AG10803 (cell line): ENCODE measurements at places on chromosomes 11 and 22.

DNA sequence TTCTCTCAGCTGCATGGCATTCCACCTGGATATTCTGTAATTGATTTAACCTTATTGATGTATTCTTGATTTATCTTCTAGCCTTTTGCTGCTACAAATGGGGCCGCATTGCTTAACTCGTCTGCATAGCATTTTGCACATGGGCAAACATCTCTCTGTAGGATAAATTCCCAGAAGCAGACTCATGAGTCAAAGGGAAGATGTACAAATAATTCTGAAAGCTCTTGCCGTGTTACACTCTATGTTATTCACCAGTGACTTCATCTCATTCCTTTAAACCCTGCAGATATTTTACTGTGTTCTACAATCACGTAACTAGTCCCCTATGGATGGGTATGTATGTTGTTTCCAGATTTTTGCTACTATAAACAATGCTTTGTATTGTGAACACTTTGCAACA lies 112.7 kb downstream of the SEZ6L start:
- no peak for DNase-seq

DNA sequence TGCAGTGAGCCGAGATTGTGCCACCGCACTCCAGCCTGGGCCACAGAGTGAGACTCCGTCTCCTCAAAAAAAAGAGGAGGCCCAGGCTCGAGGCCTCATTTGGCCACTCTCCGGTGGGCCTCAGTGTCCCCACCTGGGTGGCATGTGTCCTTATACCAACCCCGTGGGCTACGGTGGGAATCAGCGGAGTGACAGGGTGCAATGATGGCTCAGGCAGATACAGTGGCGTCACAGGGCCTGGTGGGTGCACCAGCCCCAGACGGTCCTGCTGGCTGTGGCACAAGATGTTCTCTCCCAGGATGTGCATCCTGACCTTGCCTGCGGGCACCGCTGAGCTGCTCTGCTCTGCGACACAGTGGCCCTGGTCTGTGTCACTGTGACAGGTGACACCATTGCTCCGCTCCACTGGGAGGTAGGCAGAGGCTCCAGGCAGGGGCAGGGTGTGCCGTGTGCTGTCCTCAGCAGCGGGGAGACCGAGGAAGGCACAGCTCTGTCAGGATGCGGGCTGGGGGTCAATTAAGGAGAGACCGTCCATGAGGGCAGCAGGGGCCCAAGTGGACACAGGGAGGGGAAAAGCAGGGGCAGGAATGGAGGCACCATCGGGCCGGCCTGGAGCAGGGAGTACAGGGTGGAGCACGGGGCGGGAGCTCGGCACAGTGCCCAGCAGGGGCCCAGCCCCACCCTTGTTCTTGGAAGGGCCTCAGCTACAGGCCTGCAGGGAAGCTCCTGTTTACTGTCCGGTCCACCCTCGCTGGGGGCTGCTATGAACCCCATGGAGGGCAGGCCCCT lies 21.7 kb upstream of the TH start:
- no peak for DNase-seq

DNA sequence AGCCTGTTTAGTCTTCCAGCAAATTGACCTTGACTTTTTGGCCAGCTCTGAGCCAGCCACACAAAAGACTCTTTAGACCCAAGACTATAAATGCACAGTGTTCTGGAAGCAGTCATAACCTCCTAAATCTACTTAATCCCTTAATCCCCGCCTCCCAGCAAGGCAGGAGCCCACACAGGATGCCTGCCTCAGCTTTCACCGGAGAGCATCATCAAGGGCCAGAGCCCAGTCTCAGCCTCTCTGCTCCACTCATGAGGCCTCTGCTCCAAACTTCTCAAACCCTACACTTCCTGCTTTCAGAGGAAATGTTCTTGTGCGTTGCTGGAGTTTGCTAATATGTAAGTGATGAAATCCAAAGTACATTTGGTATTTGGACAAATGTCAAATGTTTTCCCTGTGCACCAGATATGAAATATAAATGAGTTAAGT lies 57.9 kb upstream of the FSHB start:
- no peak for DNase-seq

DNA sequence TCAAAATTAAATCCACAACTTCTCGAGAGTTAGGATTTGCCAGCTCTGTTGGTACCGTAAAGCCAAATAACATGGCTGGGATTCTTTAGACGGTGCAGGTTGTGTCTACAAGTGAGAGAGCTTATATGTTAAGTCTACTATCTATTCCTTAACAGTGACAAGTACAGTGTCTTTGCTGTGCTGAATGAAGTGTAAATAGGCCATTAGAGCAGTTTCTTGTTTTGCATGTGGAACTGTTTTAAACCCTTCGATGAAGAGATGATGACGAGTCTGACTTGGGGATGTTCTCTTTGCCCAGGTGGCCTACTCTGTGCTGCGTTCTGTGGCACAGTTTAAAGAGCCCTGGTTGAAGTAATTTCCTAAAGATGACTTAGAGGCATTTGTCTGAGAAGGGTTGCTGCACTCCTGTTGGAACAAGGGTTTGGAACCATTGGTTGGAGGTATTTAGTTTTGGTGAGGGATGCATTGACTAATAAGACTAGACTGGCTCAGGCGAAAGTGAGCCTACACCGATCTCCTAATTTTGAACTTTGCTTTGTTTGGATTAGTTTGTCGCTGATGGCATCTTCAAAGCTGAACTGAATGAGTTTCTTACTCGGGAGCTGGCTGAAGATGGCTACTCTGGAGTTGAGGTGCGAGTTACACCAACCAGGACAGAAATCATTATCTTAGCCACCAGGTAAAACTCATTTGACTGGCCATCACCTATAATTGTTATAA lies 988 bp downstream of the RPS3 start:
- peak; percentile 19 for DNase-seq

- no peak for DNase-seq
Observed at GRCh38 chr11:85028329-85029101, 598.6 kb downstream of the DLG2 start.

DNA sequence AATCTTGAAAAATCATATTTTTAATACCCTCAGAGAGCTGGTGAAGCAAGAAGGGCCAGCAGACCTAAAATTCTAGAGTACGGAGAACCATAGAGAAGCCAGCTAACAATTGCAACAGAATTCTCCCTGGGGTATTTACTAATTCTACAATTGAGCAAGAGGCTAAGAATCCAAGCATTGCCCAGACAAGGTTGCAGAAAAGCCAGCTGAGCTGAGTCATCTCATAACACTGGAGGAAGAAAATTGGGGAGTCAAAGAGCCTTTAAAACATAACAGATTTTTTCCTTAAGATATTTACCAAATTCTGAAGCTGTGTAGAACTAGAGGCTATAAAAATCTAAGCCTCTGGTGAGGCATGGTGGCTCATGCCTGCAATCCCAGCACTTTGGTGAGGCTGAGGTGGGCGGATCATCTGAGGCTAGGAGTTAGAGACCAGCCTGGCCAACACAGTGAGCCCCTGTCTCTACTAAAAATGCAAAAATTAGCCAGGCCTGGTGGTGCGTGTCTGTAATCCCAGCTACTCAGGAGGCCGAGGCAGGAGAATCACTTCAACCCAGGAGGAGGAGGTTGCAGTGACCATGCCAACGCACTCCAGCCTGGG lies 13.6 kb upstream of the TMEM216 start:
- peak; percentile 98 for DNase-seq
